IPS DF 19.7 (cell line): ENCODE measurements at places on chromosomes 2 and 18.

DNA sequence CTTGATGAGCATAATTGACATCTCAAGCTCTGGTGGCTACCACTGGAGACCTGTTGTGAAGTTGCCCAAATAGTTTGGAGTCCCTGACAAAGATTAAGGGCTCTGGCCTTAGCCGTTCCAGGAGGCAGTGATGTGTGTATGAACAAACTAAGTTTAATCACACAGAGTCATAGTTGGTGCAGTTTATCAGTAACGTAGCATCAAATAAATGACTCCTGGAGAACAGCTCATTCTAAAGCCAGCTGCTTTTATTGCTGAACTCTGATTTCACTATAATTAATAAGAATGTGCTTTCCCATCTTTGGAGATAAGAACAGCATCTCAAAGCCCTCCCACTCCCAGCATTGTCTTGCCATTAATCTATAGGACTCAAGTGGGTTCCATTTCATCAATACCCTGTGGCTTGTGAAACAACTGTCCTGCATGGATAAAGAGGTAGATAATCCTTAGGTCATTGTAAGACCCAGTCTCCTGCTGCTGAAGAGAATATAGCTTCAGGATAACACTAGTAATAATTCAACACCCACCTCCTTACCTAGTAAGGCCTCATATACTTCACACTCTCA lies 211.4 kb upstream of the THUMPD2 start:
- no peak for DNase-seq

DNA sequence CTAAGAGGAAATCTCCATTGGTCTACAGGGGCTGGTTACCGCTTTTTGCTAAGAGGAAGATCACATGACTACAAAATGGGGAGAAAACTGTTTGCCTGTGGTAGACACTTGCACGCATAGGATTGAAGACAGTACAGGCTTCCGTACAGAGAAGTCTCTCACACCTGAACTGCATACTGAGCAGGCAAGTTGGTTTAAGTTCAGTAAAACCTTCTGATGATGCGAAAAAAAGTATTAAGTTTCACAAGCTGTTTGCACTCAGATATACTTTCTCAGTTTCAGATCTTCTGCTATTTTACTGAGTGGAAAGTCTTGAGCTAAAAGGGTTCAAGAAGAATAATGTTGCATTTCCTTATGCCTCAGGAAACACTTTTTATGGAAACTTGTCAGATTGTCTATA lies 292.2 kb upstream of the MC4R start:
- no peak for DNase-seq

- no peak for DNase-seq
These were observed 4.4 kb downstream of the HIBCH start for GRCh38 chr2:190315273-190315672.

- DNase-seq = no peak
These were observed 1.0 kb upstream of the NFATC1 start for GRCh38 chr18:79394534-79395307.

DNA sequence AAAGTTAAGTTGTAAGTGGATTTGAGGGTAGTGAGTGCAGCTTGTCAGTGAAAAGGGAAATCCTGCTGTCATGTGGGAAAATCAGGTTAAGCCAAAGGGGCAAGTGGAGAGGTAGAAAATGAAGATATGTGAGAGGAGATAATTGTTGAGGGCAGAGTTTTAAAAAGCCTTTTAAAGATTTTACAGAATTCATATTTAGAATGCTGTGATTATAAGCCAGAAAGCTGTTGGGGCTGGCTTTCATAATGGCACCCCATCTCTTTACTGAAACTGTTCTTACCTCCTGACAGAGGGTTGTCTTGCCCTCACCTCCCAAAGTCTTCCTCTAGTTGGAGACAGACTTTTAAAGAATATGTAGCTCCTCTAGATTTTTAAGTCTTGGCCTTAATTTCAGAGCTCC lies 86.9 kb downstream of the MYO3B start:
- DNase-seq = no peak

DNA sequence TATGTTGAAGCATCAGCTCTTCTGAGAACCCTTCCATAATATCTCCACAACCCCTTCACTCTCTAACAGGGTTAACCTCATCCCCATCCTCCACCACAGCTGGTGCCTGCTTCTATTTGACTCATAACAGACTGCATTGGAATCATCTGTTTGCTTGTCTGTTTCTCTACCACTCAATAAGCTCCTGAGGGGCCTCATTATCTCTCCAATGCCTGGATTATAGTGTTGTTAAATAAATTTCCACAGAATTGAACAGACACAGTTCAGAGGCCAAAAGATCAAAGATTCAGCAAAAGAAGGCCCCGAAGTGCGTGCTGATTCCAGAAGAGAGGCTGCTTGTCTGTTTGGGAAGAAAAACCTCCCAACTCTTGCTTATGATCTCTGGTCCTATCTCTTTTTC lies 33.7 kb upstream of the FAM98A start:
- no peak for DNase-seq

GRCh38 chr2:124257120-124257519 lies 232.0 kb downstream of the CNTNAP5 start:
- DNase-seq = no peak

DNA sequence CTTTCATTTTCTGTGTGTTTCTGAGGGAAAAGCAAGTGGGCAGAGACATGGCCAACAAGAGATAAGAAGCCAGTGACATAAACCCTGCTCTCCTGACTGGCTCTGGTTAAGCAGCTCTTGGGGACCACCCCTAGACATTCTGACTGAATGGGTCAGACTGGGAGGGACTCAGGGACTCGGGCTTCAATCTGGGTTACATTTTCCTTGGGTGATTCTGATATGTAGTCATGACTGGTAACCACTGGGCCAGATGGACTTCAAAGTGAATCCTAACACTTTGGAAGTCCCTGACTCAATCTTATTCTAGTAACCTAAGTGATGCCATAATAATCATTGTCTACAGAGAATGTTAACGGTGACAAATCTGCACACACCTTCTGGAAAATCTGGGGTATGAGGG lies 397.8 kb downstream of the NBAS start:
- DNase-seq = no peak

DNA sequence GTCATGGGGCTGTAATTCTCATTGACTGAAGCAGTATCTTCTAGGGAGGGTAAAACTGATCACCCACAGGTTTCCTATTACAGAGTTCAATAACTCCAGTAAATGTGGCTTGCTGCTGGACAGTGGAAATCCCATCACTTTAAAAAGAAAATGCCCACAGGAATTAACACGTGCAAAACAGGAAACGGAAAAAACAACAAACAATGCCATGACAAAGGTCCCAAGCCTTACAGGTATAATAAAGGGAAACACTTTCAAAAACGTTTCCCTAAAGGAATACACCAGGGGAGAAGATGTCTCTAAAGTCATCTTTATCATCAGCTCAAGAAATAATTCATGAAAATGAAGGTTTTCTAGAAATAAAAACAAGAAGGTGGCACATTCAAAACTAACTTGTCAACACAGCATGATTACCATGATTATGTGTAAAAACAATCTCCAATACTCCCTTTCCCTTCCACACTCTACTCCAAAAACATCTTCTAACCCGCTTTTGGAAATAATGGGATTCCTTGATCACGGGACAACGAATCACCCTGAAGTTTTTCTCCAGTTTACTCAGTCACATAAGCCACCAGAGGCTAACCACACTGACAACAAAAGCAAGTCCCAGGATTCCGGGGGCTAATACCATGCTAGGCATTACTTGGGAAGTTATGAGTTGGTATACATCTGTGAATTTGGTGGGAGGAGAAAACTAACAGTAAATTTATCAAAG lies 167.9 kb downstream of the TCF4 start:
- DNase-seq = no peak
